ENCODE measurements at places on chromosomes 16 and 17.

DNA sequence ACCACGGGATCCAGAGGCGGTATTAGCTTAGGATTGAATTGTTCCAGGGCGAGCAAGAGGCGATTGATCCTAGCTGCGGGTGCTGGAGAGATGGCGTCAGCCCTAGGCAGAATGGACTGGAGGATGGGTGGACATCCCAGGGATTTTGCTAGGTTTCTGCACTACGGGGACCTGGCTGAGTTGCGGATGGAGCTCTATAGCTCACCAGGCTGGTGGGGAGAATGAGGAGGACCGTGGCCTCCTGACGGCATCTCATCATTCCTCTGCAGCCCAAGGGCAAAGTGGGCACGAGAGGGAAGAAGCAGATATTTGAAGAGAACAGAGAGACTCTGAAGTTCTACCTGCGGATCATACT lies 614 bp downstream of the TMEM208 start:
- no peak for DNase-seq

DNA sequence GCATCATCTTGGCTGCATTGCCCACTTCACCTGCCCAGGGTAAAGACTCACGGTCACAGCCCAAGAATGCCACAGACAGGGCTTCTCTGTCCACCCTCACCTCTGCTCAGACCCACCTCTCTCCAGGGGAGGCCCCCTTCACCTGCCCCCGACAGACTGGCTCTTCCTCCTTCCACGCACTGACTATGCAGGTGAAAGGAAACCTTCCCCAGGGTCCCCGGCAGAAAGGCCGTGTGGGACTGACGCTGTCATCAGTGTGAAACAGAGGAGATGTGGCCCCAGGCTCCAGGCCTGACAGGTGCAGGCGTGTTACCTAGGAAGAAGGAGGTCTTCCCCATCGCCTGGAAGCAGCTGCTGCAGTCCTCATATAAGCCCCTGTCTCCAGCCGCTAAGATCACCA lies 9.3 kb upstream of the ROGDI start:
- DNase-seq: no peak

DNA sequence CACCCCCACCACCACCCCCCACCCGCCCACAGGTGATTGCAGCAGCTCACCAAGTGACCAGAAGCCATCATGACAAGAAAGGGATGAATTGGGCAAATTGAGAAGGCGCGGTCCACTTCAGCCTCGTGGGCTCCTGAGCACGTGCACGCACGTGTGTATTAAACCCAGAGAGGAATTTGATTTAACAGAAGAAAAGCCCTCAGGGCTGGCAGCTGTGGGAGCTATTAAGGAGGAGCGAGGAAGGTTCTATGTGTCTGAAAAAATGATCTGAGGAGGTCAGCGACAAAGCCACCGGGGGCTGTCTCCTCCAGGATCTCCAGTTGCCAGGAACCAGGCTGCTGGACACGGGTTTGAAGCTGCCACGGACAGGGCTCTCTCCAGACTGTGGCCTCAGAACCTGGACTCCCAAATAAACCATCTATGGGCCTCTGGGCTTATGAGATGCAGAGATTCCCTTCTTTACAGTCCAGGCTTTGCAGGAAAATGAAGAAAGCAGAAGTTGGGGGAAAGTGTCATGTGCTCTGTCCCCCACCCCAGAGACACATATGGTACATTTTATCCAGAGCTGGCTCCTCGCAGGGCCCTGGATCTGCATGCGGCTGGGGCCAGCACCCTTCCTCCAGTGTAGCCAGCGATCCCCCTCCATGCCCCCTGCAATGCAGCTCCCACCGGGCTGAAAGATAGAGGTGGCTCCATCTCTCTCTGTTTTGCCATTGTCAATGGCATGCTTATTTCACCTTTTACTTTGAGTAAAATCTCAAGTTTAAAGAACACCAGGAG lies 219.7 kb upstream of the RPL38 start:
- no peak for DNase-seq

DNA sequence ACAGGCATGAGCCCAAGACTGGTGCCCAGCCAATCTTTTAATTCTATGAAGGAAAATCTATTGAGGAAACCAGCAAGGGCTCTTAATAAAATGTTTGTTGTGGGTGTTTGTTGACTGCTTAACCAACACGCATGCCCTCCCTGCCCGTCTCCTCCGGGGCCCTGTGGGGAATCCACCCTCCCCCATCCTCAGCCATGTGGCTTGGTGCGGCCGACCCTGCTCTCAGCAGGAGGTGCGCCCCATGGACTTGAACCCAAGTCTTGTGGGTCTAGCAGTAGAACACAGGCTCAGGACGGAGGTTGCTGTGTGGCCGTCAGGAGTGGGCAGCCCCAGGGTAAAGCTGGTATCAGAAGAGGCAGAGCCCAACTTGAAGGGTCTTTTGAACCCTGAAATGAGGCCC lies 45.1 kb upstream of the MLYCD start:
- DNase-seq: no peak

DNA sequence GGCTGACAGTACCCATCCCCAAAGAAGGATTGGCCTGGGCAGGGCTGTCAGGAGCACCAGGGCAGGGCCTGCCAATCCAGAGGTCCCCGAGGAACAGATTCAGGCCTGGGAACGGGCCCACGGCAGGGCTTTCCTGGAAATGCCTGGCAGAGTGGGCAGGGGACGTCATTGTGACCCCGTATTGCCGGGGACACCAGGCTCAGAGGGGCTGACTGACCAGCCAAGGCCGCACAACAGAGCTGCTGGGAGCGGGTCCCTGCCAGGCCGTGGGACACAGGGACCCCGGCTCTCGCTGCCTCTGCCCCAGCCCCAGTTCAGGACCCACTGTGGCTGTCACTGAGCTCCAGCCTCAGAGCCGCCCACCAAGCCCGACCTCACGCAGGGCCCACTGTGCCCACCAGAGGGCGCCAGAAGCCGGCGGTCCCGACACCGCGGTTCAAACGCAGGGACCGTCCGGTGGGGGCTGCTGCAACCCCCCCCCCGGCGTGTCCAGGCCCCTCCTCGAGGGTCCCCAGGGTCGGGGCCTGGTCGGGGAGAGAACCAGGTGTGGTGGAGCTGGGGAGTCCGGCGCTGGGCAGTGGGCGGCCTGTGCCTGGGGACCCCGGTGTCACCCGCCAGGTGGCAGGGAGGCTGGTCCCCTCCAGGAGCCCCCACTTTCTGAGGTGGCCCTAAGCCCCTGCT lies 15.2 kb upstream of the SSTR5 start:
- DNase-seq: no peak

DNA sequence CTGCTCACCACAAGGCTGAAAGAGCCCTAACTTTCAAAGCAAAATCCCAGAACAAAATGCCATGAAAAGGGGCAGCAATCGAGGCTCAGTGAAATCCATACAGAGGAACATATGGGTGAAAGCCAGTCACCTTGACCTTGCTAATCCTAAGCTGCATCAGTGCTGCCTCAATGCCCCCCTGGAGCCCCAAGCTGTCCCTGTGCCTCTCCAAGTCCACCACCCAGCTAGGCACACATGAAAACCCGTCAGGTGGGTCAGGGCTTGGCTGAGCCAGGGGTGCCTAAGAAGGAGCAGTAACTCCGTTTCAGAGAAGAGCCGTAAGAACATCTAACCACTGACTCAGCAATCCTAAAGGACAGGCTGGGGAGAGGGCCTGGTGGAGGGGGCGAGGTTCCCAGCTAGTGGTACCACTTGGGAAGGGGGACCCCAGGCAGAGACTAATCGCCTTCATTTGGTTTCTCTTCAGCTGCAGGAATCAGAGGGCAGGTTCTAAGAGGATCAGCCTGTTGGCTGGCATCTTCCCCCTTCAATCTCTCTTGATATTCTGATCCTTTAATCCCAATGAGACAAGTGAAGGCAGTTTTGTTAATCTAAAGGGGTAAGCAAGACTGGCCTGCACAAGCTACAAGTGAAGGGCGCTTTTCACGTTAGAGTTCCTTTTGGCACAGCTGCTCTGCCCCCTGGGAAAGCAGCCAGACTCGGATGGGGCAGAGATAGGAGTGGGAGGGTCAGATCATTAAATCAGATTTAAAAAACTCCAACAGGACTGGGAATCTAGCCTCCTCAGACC lies 7.6 kb downstream of the PITPNA start:
- no peak for DNase-seq

DNA sequence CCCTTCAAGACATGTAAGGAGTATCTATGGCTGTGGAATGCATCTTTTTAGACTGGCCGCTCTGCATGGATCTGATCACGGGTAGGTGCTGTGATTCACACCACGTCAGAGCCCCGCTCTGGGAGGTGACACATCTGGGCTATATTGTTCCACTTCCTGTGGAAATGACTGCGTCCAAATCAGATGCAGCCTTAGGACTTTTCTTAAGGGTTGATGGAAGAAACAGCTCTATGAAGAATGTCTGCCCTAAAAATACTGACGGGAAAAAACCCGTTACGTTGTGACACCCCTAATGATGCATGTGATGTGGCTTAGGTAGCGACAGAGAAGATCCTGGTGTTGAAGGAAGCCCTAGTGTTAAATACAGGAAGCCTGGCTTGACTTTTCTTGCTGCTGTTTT lies 12.2 kb downstream of the BANP start:
- peak; percentile 91 for DNase-seq

DNA sequence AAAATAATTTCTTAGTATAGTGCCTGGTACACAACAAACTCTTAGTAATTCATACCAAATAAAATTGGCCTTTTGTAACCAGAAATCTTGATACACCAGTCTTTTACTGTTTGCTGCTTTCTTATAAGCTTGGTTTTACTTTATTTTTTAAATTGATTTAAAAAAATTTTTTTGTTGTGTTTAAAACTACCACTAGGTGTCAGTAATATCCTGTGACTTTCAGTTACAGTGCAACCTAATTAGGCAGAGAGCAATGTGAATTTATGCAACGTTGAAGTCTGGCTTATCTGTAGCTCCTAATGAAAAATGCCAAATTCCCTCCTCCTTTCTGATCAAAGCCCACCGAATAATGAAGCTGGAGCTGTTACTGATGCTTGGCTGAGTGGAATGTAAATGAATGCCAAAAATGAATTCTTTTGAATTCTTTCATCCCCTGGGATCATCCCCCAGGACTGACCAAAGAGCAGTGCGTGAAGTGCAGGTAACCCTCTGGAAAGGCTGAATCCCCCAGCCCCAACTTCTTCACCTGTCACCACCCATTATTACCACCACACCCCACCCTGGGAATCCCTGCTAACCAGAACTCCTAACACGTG lies 3.8 kb downstream of the ERCC4 start:
- no peak for DNase-seq

DNA sequence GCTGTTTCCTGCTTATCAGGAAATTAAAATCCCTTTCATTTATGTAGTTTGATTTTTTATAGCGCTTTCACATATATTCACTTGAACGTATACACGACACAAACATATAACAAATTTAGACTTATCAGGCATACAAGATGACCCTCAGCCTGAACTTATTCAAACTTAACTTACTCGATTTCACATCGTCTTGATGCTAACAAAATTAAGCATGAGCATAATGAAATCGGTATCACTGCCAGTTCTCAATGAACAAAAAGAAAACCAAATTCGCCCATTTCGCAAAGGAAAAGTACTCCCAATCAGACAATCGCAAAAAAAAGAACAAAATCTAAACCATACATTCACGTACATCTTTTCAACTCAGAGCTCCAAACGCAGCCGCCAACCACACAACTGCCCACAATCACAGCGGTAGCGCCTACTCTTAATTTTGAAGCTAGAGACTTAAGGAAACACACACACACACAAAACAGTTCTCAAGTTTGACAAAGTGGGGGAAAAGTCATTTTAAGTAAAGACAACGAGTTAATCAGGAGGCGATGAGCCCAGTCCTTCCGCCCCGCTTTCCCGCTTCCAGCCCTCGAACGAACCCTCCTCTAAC lies 1.1 kb downstream of the GJC1 start:
- DNase-seq: no peak

GRCh38 chr17:82332669-82333278 lies 792 bp downstream of the SECTM1 start:
- DNase-seq: peak; percentile 70

GRCh38 chr17:54967621-54968261 lies 713 bp downstream of the COX11 start:
- no peak for DNase-seq

DNA sequence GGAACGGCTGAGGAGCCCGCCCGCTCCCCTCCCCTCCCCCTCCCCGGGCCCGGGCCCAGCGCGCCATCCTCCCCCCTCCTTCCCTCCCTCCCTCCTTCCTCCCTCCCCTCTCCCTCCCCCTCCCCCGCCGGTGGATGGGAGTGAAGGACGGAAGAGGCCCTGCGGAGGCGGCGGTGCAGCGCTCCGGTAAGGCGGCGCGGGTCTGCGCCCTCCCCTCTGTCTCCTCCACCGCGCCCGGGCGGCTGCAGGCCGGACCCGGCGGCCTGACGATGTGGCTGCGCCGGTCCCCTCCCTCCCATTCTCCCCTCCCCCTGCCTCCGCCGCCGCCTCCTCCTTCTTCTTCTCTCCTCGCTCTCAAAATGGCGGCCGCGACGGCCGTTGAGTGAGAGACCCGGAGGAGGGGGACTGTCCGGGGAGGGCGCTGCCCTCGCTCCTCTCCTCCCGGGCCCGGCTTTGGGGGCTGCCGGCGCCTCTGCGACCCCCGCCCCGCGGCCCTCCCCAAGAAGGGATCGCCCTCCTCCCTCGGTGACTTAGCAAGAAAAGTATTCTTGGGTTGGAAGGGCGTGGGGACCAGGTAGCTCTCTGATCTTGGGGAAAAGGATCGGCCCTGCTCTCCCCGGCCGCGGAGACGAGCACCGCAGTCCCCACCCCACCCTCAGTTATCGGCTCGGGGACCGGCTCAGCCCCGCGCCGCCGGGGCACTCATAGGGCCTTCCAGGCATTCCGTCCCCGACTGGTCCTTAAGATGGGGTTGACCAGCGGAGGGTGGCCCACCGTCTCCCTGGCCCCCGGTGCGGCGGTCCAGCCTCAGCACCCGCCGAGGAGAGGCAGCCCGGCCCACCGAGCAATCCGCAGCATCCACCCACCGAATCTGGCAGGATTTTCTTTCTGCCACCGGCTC lies 617 bp downstream of the PAFAH1B1 start:
- DNase-seq: peak; percentile 44

DNA sequence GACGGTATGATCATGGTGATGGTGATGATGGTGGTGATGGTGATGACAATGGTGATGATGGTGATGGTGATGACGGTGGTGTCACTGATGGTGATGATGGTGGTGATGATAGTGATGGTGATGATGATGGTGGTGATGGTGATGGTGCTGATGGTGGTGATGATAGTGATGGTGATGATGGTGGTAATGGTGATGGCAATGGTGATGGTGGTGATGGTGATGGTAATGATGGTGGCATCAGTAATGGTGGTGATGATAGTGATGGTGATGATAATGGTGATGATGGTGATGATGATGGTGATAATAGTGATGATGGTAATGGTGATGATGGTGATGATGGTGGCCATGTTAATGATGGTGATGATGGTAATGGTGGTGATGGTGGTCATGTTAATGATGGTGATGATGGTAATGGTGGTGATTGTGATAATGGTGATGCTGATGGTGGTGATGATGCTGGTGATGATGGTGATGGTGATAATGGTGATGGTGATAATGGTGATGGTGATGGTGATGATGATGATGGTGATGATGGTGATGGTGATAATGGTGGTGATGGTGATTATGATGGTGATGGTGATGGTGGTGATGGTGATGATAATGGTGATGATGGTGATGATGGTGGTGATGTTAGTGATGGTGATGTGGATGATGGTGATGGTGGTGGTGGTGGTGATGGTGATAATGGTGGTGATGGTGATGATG lies 107.2 kb downstream of the C16orf95 start:
- no peak for DNase-seq

- no peak for DNase-seq
Observed at GRCh38 chr17:16068323-16068722, 68.7 kb downstream of the TTC19 start.

GRCh38 chr17:28937044-28937729 lies 14.1 kb downstream of the PHF12 start:
- DNase-seq: no peak

- no peak for DNase-seq
Observed at GRCh38 chr17:74523308-74523707, 8.0 kb downstream of the CD300LB start.

Data from H54 (cell line).